Fibroblast of skin of abdomen (primary cell): ENCODE measurements at places on chromosomes 5 and 9.
A peak's percentile ranks its signal among the peaks of the same experiment; 100 is the strongest.

DNA sequence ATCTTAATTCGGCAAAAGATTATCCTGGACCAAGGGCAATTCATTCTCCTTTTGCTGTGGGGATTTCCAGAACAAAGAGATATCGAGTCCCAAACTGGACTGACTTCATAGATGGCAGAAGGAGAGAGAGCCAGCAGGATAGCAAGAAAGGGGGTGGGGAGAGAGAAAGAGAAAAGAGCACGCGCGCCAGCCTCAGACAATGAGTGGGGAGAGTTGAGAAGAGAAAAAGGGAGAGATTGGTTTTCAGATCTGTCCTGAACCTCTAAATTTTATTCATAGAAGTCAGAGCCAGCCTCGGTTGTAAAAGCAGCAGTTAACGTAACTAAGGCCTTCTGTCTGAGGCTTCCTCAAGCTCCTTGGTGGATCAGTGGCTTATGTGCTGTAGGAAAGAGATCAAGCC, 55.3 kb upstream of the ALDH1B1 start:
- no peak for DNase-seq

- DNase-seq, result no peak
Observed at GRCh38 chr9:137943655-137944054, 66.1 kb downstream of the CACNA1B start.

DNA sequence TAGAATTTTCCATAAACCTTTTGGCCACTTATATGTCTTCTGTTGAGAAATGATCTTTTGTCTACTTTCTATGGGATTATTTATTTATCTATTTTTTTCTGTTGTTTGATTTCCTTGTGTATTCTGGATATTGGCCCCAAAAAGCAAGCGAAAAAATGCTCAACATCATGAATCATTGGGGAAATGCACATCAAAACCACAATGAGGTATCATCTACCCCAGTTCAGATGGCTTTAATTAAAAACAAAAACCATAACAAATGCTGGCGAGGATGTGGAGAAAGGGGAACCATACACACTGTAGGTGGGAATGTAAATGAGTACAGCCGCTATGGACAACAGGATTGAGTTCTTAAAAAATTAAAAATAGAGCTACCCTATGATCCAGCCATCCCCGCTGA, 125.0 kb upstream of the LPCAT1 start:
- peak; percentile 75 for DNase-seq

GRCh38 chr5:41817625-41818301, 52.5 kb downstream of the OXCT1 start:
- no peak for DNase-seq

DNA sequence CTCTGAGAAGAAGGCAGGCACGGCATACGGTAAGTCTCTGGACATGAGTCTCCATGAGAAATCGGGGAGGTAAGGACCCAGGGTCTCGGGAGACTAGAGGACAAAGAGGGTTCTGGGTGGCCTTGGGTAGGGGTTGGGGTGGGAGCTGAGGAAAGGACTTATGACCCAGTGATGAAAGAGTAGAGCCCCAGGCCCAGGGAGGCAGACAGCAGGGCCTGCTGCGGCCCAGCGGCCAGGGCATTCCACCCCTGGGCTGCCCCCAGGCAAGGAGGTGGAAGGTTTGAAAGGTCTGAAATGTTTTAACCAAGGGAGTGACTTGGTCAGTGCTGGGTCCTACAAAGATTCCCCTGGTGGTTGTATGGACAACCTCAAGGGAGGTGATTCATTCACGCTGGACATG, 89.1 kb downstream of the CRB2 start:
- no peak for DNase-seq

GRCh38 chr5:81187885-81188284, 45.2 kb upstream of the CKMT2 start:
- DNase-seq, result no peak
